GM04503 (cell line): ENCODE measurements at places on chromosomes 6 and 20.

DNA sequence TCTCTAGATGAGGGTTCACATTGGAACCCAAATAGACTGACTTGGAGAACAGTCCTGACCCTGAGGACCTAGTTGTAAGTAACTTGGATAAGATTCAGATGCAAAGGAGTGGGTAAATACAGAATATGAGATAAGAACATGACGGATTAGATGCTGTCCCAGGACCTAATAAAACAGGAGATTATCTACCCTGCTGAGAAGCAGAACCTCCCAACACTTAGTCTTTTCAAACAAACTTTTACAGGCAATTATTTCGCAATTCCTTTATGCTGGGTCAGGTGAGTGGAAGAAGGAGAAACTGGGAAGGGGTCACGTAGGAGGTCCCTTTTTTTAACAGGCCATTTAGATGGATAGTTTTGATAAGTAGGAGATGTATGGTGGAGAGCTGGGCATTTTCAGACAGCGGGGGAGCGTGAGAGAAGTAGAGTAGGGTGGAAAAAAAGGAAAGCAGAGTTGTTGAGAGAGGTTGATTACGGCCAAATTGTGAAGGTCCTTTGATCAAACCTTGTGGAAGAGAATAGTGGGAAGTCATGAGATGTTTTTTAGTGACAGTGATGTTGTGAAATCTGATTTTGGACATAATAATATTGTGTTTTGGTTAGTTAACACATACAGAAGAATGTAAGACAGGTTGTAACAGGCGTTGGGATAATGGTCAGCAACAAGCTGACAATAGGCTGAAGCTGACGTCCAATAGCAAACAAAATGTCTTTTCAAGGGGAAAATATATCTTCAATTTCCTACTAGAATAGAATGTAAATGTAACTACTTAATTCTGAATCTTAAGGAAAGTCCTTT lies 32.8 kb downstream of the FAM83B start:
- no peak for DNase-seq

DNA sequence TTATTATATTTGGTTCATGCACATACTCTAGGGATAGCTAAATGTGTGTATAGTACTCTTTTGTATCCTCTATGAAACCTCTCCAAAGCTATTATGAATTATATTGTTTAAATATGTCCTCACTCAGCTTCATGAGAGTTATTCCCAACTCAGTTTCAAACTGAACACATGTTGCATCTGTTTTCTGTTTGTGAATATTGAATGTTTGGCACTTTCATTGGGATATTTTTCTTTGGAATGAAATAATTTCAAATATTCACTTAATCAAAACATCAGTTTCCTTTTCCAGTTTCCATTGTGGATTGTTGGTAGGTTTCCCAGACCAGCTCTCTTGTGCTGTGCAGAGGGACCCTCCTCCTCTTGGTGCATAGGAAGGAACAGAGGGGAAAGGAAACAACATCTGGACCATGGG lies 46.6 kb downstream of the HDAC2 start:
- no peak for DNase-seq

- DNase-seq, result no peak
Observed at GRCh38 chr6:3009930-3010329, 10.2 kb downstream of the NQO2 start.

GRCh38 chr6:89555031-89555430 lies 83.5 kb downstream of the LYRM2 start:
- no peak for DNase-seq

DNA sequence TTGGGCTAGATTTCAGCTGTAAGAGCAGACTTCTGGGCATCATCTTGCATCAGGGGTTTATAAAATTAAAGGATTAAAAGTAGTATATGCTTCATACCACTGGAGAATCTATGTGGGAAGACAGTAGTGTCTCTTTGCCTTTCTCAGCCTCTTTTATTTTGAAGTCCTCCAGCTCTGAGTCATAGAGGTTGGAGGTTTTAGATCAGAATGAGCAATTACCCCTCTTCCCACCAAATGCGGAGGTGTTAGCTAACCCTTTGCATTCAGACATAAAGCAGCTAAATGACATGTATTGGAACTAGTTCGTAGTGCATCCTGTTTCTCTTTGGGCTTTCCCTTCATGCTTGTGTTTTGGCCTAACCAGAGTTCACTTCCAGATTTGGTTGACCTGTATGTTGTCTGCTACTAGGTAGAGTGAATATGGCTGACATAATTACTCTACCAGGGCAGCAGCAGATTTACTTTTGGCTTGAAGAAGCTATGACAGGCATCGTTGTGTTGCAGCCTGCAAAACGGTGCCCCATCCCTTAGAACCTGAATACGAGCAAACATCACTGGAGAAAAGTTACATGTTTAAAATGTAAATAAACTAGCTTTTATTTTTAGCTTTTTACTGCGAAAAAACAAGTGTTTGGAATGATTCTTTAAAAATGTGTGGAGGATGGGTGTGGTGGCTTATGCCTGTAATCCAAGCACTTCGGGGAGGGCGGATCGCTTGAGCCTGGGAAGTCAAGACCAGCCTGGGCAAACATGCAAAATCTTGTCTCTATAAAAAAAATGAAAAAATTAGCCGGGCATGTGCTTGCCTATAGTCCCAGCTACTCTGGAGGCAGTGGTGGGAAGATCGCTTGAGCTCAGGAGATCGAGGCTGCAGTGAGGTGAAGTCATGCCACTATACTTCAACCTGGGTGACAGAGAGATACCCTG lies 82.2 kb downstream of the MYO6 start:
- DNase-seq, result no peak

- DNase-seq, result no peak
Observed at GRCh38 chr6:73004861-73005260, 220.4 kb downstream of the KHDC1L start.

DNA sequence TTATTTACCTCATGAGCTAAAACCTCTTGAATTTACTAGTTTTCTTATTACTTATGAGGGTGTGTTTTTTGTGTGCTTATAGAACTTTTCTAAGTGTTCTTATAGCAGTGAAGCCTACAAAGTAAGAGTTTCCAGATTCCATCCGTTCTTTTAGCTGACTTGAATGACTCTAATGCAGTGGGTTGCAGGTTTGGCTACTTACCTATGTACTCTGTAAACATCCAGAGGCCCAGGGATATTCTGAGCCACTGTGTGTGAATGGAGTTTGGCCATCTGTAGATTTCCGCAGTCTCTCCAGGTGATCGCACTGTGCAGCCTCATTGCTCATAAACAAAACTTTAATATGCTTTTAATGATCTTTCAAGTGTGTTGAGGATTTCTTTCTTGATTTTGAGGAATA lies 157.8 kb downstream of the MYO6 start:
- DNase-seq, result no peak

DNA sequence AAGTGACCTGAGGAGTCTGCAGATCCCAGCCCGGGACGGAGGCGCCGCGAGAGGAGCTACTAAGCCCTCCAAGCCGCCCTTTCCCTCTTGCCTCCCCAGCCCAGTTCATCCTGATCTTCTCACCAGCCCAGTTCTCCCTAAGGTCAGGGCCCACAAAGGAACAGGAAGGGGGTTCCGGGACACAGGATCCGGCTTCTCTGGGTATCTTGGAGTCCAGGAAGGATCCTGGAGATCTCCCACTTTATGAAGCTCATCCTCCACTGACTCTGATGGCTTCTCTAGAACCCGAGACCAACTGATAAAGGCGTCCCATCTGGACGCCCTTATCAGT lies 36.9 kb upstream of the HLA-C start:
- DNase-seq, result no peak

GRCh38 chr6:34459899-34460593 lies 5.8 kb upstream of the PACSIN1 start:
- no peak for DNase-seq

GRCh38 chr6:151690303-151690702 lies 117.2 kb upstream of the ESR1 start:
- DNase-seq, result no peak

DNA sequence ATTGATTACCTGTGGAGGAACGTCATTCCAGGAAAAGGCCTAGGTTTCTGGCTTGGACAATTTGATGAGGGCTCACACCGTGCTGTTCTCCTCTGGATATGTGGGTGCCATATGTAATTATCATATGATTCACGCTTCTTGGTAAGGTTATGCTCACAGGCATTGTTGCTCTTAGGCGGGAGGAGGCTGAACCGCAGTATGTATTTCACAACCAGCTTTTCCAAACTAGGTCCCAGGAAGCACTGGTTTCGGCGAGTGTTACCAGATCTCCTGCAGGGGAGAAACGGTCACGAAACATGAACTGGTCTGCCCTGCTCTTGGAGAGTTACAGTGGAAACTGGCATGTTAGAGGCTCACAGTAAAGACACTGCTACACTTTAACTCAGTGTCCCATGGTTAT lies 793 bp upstream of the FAM50B start:
- DNase-seq, result peak; percentile 66

- no peak for DNase-seq
Observed at GRCh38 chr6:131958542-131959470, 7.6 kb upstream of the CCN2 start.

DNA sequence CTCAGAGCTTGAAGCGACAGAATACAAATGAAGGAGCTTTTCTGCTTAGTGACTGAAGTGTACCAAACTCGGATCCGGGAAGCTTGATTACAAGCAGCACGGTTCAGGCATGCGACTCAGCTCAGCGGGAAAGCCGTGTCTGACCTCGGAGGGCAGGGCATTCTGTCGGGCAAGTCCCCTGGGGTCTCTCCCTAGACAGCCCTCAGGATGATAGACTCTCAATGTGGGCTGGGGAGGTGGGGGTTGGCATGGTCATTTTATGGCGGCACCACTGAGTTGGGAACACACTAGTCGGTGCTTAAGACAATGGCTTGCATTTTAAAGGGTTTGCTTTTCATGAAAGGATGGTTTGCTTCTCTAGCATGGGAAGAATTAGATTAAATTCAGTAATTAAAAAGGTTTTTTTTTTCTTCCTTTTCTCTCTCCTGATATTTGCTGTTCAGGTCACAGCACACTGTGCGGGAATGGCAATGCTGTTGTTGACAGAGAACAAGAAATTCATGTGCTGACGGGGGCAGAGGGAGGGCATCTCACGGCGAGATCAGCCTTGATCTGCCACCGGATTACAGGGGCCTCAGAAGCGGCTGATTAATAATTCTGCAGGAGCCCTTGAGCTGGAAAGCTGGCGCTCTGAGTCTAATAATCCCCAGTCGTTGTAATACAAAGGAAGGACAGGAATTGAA lies 80.7 kb upstream of the TRAF3IP2 start:
- no peak for DNase-seq

DNA sequence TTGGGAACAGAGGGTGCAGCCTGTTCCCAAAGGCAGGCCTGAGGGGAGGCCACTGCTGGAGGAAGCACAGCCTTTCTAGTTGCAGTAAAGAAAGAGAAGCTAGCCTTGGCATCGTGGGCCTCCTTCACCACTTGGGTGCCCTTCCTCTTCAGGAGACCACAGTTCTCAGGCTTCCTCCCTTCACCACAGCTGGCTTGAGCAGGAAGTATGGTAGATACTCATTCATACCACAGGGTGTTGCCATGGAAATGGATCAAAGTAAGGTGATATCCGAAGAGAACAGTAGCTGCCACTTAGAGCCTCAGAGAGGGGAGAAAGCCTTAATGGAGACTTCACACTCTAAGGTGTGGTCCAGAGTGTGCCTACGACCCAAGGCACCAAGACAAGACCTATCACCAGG lies 120.4 kb upstream of the RIPOR2 start:
- DNase-seq, result no peak

GRCh38 chr20:62653951-62654685 lies 11.8 kb downstream of the SLCO4A1 start:
- no peak for DNase-seq

- no peak for DNase-seq
Observed at GRCh38 chr6:157233156-157233555, 90.2 kb downstream of the TMEM242 start.

GRCh38 chr6:25869840-25870239 lies 4.2 kb downstream of the SLC17A3 start:
- no peak for DNase-seq

GRCh38 chr20:19817017-19817416 lies 59.0 kb downstream of the RIN2 start:
- DNase-seq, result peak; percentile 79

DNA sequence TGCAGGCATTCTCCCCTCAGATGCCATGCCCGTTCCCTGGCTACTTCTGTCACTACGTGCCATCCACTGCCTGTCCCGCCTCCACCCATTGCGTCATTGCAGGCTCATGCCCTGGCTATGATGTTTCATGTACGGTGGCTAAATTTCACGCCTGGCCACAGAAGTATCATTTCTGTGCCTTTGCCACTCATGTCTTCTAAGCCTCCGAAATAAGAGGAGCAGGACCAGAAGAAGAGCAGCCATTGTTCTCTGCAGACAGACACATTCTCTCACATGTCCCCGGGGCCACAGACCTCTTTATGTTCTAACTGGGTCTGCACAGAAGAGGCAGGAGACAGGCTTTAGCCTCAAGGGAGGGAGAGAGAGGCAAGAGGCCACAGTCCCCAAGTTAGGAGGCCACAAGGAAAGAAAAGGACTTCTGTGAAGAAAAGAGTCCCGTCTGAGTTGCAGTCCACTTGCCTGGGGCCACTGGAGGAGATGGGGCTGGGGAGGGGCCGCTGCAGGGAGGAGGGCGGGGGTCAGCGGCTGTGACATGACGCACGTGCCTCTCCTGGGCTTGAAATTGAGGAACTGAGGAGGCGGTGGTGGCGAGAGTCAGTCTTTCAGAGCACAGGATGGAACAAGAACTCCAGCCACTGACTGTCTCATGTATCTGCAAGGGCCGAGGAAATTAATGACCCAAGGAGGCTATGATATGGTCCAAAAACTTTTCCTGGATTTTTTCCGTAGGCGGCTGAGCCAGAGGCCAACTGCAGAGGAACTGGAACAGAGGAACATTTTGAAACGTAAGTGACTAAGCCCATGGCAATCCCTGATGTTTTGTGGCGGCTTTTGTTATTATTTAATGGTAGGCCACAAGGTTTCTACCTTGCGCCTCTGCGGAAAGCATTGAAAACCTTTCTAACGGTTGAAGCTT lies 55.9 kb downstream of the TBC1D7 start:
- DNase-seq, result no peak

GRCh38 chr6:12354499-12354898 lies 64.3 kb downstream of the EDN1 start:
- peak; percentile 61 for DNase-seq

DNA sequence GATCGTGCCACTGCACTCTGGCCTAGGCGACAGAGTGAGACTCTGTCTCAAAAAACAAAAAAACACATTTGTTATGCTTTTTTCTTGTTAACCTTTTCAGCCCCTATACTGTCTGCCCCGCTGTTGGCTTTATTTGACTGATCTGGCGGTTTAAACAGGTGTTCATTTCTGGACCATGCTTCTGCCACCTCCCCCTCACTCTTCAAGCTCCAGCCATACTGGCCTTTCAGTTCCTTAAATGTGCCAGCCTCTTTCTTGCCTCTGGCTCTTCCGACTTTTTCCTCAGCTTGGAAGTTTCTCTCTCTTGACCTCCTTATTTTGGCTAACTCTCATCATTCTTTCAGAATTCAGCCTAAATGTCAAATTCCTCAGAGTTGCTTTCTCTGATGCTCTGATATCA lies 35.2 kb upstream of the TXLNB start:
- no peak for DNase-seq
